CD14-positive monocyte (primary cell): ENCODE measurements at places on chromosomes 4 and X.

DNA sequence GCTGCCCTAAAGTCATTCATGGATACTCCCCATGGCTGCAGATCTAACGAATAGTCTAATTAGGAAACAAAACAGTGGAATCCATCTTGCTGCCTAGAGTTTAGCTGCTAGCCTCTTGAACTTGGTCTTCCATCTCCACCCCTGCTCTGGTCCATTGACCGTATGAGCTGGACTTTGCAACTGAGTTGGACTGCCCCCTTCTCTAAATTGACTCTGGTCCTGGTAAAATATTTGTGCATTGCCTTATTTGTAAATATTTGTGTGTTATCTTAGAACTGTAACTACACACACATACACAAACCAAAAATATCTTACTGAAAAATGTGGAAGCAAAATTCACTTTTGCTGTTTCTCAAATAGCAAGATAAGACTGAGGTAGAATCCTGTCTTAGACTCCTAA, 181.3 kb downstream of the NWD2 start:
- H3K4me3 ChIP-seq: no peak overlapping the region
- no peak for DNase-seq
- no peaks in the 10 kb centered on the region for H3K36me3 ChIP-seq
- no peaks in the 10 kb centered on the region for H3K27me3 ChIP-seq

- peaks cover 5% of the 10 kb centered on the region for H3K27me3 ChIP-seq
- H3K36me3 ChIP-seq: no peaks in the 10 kb centered on the region
- H3K4me1 ChIP-seq: peaks cover 9% of the 10 kb centered on the region
- DNase-seq: no peak
- no peak overlapping the region for H3K27ac ChIP-seq
These were observed 411 bp upstream of the GPRASP1 start for GRCh38 chrX:102650903-102651241.

GRCh38 chrX:150205011-150205410, 158.1 kb upstream of the MAMLD1 start:
- H3K4me3 ChIP-seq: no peak overlapping the region
- no peaks in the 10 kb centered on the region for H3K27me3 ChIP-seq
- no peaks in the 10 kb centered on the region for H3K36me3 ChIP-seq
- H3K4me1 ChIP-seq: peaks cover 28% of the 10 kb centered on the region
- no peak for DNase-seq

- no peak overlapping the region for H3K27ac ChIP-seq
- no peaks in the 10 kb centered on the region for H3K4me1 ChIP-seq
- no peaks in the 10 kb centered on the region for H3K36me3 ChIP-seq
- H3K4me3 ChIP-seq: no peak overlapping the region
- DNase-seq: no peak
These were observed 355.4 kb upstream of the CPEB2 start for GRCh38 chr4:14646831-14647230.

DNA sequence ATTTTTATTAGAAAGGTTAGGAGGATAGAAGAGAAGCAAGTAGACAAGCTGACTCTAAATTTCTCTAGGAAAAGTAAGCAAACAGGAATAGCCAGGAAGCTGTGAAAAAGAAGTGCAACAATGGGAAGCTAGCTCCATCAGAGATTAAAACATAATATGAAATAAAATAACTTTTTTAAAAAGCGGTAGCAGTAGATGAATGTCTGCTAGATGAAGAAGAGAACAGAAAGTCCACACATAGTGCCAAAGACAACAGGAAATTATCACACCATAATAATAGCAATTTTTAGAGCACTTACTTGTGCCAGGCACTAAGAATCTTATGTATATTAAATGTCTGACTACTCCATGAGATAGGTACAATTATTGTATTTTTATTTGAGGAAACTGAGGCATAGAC, 53.5 kb downstream of the LRBA start:
- no peaks in the 10 kb centered on the region for H3K27me3 ChIP-seq
- H3K36me3 ChIP-seq: no peaks in the 10 kb centered on the region
- no peak overlapping the region for H3K4me3 ChIP-seq

DNA sequence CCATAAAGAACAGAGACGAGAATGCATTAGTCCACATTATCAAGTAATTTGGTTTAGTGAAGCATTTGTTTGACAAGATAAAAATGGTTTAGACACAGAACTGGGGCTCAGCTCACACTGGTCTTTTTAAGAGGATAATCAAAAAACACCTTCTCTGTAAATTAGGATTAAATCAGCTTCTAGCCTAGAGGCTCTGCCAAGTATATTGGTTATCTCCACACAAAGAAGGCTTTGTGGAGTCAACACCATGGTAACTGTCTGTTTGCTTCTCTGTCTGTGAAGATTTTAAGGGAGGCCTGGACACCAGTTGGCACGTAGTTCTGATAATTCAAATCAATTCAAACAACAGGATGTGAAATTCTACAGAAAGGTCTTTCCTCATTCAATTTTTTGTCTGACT, 687.0 kb downstream of the DMD start:
- H3K36me3 ChIP-seq: no peaks in the 10 kb centered on the region
- H3K4me1 ChIP-seq: no peaks in the 10 kb centered on the region
- H3K4me3 ChIP-seq: no peak overlapping the region
- H3K27ac ChIP-seq: no peak overlapping the region

GRCh38 chrX:126819429-126819828, at the start of gene PRR32:
PRR32 (plus strand) TSS chrX:126819729; CDS start chrX:126819844, 115 bp downstream.
- H3K4me3 ChIP-seq: no peak within 1 kb of the TSS
- no peak within 1 kb of the TSS for H3K27ac ChIP-seq
- H3K36me3 ChIP-seq: no peaks in the 10 kb centered on the region
- no peaks in the 10 kb centered on the region for H3K4me1 ChIP-seq
